ENCODE measurements at places on chromosomes 3 and 15. TPM values are rescaled to one million over a fixed set of nuclear protein-coding genes. Genes with fewer than 3 reads are reported as not detected.

DNA sequence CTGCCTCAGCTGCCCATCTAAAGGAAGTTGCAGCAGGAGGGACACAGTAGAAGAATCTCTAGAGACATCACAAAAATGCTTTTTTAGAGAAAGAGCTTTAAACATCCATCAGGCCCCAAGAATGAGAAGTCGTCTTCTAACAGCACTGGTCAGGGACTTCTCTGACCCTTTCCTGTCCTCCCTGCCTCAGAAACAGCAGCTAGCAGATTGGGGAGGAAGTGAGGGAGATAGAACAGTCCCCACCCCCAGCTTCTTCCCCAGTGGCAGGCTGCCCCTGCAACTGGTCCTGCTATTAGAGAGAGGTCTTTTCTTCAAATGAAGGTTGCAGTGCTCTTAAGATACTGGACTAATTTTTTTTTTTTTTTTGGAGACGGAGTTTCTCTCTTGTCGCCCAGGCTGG is 55.1 kb downstream of the PDE8A start:
- DNase-seq: no peak

- no peak for DNase-seq
Observed at GRCh38 chr15:68997050-68997449, 17.4 kb upstream of the NOX5 start.

- DNase-seq: no peak
Observed at GRCh38 chr3:140570602-140571001, 107.3 kb upstream of the TRIM42 start.

- DNase-seq: no peak
Observed at GRCh38 chr3:141708367-141708766, 29.7 kb upstream of the RNF7 start.

The BAHD1 gene
- 10.6 TPM for total RNA-seq

The ZPLD1 gene
- total RNA-seq: 0.59 TPM

- DNase-seq: no peak
Observed at GRCh38 chr15:89628301-89628700, 27.0 kb downstream of the KIF7 start.

DNA sequence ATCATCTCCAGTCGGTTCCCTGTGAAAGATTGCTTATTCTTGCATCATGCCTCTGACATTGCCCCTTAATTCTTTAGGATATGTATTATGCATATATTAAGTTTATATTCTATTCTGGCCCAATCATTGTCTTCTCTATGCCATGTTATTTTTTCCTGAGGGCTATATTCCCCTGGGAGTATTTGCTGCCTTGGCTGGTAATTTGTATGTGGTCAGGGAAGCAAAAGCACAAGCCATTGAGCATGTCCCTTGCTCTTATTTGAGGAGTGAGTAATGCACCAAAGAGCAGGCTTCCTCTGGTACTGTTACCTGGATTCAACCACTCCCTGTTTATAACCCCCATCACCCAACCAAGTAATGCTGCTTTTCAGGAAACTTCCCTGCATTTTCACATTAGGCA is 36.3 kb downstream of the STAC start:
- DNase-seq: peak; percentile 5
